Activated gamma-delta T cell treated with Interleukin-2 at 50 U/mL for 16 hours (primary cell): ENCODE measurements at places on chromosomes 1 and 21.
A peak's percentile ranks its signal among the peaks of the same experiment; 100 is the strongest.

- no peak for DNase-seq
Observed at GRCh38 chr1:160308451-160309184, 23.7 kb upstream of the PEX19 start.

- DNase-seq = no peak
Observed at GRCh38 chr1:235077163-235077540, 51.5 kb downstream of the TOMM20 start.

DNA sequence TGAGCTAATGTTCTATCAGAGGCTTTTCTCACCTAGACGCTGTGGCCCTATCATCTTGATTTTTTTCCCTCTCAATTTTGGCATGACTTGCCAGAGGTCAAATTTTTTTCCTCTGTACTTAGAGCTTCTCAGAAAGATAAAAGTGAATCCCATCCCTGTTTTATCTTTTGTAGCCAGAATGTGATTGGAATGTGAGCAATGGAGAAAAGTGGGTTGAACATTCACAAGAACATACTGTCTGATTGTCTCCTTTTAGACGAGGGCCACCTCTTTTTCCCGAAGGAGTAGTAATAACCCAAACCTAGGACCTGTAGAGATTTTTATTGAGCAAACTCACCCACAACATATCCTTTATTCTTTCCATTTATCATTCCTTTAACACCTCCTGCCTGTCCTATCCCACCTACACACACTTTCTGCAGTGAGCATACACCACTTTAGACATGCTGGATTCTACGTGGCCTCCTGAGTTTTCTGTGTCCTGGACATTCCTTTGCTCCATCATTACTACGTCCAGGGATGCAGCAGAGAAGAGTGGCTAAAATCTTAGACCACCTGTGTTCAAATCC lies 15.9 kb downstream of the S100A10 start:
- no peak for DNase-seq

GRCh38 chr1:170686291-170686690 lies 22.4 kb downstream of the PRRX1 start:
- no peak for DNase-seq

DNA sequence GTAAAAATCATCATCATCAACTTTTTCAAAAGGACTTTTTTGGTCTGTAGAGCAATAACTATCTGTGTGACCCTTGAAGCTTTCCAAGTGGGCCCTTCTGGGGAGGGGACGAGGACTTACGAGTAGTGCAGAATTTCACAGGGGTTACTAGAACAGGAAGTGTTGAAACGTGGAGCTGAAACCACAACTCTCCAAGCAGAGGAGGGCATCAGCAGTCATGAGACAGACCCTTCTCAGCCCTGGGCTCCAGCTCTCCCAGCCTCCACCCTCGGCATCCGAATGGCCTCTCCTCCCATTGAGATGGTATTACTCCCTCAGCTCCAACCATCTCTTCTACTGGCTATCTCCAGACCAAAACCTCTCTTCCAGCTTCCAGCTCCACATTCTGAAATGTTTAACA lies 3.6 kb downstream of the FAM89A start:
- DNase-seq = no peak

DNA sequence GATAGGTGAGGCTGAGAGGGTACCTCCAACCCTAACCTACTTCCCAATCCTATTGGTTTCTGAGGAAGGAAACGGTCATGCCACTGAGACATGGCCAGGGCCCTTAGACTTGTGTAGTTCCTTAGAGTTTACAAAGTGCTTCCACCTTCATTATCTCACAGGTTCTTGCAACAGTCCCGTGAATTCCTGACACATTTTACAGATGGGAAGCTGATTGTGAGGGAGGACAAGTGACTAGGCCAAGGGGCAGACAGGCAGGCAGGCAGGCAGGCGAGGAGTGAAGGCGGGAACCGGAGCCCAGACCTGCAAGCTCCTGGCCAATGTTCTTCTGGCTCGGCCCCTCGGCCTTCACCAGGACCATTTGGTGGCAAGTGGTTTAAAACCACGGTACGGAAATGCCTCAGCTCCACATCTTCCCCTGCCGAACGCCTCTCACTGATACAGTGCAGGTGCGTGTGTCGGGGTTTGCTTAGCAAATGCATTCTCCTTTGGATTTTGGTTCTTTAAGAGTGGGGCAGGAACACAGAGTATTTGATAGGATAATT lies 45.1 kb downstream of the ZBTB18 start:
- no peak for DNase-seq

DNA sequence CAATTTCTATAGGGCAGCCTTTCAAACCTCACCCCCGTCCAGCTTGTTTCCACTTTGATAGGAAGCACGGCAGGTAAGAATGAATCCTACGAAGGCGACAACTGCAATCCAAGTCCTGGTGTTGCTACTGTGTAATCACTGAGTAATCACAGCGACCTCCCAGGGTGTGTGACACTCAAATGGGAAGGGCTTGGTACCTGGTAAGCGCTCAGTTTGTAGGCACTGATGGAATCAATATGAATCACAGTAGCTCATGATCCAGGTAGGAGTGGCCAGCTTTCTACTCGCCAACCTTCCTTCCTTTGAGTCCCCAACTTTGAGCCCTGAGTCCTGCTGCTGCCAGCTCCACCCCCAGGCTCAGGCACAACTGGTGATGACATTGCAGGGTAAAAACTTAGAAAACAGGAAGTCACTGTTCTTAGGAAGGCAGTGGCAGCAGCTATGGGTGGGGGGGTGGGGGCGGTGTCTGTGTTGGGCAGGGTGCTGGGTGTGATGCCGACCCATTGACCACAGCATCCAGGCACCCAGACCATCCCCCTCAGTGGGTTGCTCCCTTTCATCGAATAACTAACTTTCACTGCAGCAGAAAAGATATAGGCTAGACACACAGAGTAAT lies 70.7 kb downstream of the CD247 start:
- peak; percentile 61 for DNase-seq

- DNase-seq = no peak
Observed at GRCh38 chr1:231050395-231050794, 10.3 kb upstream of the FAM89A start.
